ENCODE measurements at places on chromosomes 13 and 19.

- no peak for DNase-seq
Measured at GRCh38 chr19:11050323-11051114, 38.7 kb upstream of the LDLR start.

GRCh38 chr19:55418185-55418584, 10.6 kb upstream of the UBE2S start:
- no peak for DNase-seq

GRCh38 chr19:5561559-5561958, 6.2 kb downstream of the TINCR start:
- DNase-seq: no peak

GRCh38 chr13:111865046-111865445, 201.9 kb upstream of the SOX1 start:
- DNase-seq: no peak

- no peak for DNase-seq
Measured at GRCh38 chr13:58579468-58579867, 947.9 kb downstream of the PCDH17 start.

DNA sequence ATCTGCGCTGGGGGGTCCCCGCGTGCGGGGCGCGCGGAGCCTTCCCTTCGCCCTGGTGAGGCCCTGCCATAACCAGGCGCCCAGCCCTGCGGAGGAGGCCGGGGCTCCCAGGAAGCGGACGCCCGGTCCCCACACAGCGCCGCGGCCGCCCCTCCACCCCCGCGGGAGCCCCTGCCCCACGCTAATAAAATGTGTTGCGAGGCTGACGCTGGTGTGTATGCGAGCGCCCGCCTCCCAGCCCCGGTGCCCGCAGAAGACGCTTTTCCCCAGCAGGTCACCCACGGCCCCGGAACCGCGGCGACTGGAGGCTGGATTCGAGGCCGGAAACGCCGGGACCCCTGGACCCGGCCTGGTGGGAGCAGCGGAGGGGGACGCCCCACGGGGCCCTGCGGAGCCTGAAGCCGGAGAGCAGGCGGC, 12.1 kb upstream of the CDC34 start:
- no peak for DNase-seq

DNA sequence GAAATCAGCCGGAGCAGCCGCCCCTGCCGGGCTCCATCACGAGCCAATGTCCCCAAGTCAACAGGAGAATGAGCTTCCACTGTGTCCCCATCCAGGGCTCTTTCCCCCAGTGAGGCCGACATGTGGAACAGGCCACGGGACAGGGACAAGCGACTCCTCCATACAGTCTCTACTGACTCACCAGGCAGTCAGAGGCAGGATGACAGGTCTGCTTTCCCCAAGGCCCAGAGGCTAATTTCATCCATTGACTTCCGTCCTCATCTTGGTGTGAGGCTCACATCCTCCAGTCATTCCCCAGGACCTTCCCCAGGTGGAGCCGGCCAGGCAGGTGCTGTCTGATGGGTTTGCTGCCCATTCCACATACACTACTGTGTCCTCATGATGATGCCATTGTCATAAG, 3.5 kb downstream of the CEACAM6 start:
- DNase-seq: no peak

DNA sequence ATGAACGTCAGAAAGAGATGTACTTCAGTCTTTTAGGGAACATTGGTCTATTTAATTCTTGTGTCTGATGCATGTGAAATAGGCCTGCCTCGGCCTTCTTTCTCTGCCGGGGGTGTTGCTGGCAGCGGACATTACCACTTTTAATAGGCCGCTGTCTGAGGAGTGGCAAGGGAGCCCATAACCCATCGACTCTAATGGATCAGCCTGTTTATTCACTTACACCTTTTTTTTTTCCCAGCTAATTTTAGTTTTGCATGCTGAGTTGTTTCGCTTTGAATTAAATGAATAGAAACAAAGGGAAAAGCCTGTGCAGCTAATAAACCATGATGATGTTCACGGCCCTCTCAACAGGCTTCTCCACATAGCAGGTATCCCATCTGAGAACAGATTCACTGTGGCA, 78.4 kb downstream of the KCTD15 start:
- DNase-seq: no peak

DNA sequence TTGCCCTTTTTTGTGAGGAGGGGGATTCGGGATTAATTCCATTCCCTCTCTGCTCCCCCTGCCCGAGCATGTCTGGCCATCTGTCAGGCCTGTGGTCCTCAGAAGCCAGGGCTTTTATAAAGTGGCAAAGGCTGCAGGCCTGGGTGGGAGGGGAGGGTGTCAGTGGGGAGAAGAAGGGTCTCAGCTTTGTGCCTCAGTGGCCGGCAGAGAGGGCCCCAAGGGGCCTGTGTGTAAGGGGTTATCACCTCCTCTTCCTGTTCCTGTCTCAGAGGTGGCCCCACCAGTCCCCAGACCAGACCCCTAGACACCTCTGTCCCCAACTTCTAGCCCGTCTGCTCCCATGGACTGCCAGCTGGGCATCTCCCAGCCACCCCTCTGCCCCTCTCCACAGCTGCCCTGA, 3.4 kb upstream of the NUMBL start:
- no peak for DNase-seq

- no peak for DNase-seq
Measured at GRCh38 chr19:34853369-34853768, 73.3 kb upstream of the ZNF30 start.

DNA sequence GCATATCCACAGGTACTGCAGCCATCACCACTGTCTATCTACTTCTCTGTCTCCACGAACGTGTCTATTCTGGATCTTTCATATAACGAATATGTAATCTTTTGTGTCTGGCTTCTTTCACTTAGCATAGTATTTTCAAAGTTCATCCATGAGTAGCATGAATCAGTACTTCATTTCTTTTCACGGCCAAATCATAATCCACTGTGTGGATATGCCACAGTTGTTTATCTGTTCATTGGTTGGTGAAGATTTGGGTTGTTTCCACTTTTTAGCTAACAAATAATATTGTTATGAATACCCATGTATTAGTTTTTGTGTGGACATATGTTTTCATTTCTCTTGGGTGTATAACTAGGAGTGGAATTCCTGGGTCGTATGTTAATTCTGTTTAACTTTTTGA, 14.4 kb downstream of the RGCC start:
- DNase-seq: no peak

DNA sequence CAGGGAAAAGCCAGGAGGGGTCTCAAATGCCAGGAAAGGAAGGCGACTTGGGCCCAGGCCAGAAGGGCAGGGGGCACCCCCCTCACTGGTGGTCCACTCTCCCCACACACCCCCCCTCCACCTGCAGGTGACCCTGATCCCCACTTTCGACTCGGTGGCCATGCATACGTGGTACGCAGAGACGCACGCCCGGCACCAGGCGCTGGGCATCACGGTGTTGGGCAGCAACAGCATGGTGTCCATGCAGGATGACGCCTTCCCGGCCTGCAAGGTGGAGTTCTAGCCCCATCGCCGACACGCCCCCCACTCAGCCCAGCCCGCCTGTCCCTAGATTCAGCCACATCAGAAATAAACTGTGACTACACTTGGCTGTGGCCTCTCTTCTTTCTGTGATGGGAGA, 14.9 kb downstream of the MAP1S start:
- no peak for DNase-seq

DNA sequence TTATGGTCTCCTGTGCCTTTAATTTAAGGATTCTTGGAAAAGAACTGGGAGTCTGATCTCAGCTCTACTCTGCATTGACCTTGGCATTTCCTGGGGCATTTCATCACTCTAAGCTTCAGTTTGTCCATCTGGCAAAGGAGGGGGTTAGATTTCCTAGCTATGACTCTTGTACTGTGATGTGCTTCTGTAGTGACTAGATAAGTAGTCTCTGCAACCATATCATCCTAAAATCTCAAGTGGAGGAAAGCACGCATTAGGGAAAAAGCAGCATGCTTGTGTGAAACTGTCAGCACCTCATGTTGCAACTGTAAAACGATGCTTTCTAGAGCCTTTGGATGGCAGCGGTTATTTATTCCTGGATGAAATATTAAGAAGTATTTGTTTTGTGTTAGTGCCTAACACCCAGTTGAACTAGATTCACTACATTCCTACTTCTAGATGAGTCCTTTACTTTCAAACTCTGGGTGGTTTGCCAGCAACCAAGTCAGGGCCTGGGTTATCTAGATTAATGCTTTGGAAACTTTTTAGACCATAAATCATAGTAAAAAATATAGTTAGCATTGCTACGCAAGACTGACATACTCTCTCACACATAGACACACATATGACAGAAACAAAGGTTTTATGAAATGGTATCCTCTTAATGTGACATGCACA, 6.8 kb downstream of the WDFY2 start:
- no peak for DNase-seq

GRCh38 chr19:1177322-1178114, 3.5 kb upstream of the SBNO2 start:
- DNase-seq: no peak

DNA sequence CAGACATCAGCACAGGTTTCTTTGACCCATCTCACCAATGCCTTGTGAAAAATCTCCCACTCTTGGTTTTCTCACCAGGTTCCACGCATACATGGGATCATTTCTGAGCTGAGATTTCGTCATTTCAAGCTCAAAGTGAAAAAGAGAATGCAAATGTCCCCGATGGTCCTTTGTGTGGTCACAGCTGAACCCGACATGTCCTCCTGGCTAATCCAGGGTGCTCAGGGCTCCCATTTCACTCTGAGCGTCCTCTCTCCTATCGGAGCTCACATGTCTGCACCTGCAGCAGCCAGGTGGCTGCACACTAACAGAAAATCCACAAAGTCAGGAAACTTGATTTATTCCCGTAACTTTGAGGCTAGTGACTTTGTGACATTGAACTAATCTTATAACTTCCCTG, 9.3 kb upstream of the CEACAM3 start:
- DNase-seq: no peak

DNA sequence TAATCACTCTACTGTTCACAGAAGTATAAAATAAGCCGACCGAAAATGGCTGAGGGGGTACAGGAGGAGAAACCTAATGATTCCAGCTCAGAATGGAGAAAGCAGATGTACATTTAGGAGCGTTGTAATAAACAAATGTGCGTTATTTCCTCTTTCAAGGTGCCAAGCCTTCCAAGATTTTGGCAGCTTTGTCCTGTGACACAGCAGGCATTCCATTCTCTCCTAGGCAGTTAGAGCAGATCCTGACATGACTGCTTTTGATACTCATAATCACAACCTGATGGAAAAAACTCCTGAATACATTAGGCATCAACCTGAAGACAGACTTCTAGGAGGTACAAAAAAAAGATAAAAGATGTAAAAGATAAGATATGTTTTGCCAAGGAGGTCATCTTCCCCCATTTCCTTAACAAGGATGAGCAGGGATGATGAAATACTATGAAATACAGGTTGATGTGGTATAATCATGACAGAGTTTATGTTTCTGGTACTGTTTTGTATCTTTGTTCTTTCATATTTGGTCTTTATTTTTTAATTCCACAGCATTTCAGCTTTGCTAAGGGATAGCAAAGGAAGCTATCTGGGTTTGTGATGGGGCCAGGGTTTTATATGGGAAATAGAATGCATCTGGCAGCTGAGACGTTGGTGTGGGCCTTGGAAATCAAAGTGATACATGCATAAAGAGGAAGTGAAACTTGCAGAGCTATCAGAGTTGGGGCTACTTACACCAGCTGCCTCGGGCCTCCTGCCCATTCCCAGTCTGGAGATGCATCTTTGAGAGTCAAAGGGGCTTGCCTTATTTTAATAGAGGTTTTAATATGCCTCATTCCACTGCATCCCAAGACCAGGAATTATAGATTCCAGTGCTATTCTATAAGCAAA, 222.5 kb downstream of the OXGR1 start:
- DNase-seq: no peak

DNA sequence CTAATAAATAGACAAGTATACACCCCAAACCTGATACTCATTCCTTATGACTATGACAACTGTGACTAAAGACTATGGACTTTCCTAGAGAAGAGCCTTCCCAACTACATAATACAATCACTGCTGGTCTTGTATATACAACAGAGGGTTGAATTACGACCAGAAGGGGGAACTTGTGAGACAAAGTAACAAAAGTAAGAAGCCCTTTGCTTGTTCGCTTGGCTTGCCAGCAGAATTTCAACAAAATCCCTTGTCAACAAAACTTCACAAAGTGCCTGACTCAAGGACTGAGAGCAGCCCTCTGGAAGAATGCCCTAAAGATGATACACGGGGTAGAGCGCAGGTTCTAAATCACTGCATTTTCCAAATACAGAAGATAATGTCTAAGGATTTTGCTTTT, 99.4 kb downstream of the WASF3 start:
- DNase-seq: no peak

- no peak for DNase-seq
Measured at GRCh38 chr19:29410601-29411000, 115.2 kb upstream of the VSTM2B start.

- DNase-seq: no peak
Measured at GRCh38 chr19:5580161-5580571, 12.4 kb upstream of the TINCR start.

DNA sequence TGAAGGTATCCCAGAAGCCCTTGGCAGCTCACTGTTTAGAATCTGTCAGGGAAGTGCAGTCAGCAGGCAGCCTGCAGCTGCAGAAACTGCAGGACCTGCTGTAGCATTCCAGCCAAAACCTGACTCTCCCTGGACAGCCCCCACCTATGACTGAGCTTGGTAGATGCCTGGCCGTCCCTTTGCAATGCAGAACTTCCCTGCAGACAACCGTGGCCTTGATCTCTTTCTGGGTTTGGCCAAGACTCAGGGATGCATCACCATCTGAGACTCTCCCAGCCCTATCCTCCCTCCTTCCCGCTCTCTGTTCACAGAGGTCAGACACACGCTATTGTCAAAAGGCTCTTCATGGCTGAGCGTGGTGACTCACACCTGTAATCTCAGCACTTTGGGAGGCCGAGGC, 99.4 kb downstream of the ZNF557 start:
- no peak for DNase-seq

GRCh38 chr19:54551950-54552912, 21.4 kb upstream of the LILRA2 start:
- DNase-seq: no peak

- DNase-seq: no peak
Measured at GRCh38 chr13:61685682-61686012, 270.0 kb upstream of the PCDH20 start.

- no peak for DNase-seq
Measured at GRCh38 chr19:42521346-42522030, 6.8 kb downstream of the CEACAM1 start.
